Upper lobe of right lung (tissue), 1 donor: ENCODE measurements at places on chromosomes 7 and 10. TPM values are rescaled to one million over a fixed set of nuclear protein-coding genes. Genes with fewer than 3 reads are reported as not detected.

DNA sequence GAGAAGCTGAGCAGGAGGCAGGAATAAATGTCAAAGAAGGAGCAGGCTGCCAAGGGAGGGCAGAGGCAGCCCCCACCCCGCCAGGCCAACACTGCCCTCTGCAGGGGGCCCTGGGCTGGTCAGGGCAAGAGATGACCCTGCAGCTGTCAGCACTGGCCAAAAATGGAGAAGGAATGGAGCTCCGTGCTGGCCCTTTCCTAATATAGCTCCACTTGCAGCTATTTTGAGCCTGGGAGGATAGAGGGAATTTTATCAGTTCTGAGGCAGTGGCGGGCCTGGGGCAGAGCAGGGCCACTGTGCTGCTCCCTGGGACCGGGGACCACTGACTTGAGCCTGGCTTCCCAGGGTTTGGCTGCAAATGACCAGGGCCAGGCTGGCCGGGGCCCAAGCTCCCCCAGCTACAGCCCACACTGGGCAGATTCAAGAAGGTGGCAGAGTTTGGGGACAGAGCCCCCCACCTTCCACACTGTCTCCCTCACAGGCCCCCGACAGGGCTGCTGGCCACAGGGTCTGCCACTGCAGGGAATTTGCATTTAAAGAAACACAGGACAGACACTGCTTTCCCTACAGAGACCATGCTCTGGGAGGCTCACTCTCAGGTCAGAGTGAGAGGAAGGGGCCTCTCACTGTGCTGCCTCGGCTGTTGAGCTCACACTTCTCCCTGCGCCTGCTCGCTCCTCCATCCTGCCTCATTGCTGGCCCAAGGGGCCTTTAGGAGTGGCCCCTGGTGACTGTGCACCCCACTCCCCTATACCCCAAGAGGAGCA is 16.2 kb downstream of the LDB3 start:
- no peaks in the 10 kb centered on the region for H3K27me3 ChIP-seq
- H3K36me3 ChIP-seq = no peaks in the 10 kb centered on the region
- H3K27ac ChIP-seq = peak overlapping the region; percentile 6
- no peaks in the 10 kb centered on the region for H3K4me1 ChIP-seq

DNA sequence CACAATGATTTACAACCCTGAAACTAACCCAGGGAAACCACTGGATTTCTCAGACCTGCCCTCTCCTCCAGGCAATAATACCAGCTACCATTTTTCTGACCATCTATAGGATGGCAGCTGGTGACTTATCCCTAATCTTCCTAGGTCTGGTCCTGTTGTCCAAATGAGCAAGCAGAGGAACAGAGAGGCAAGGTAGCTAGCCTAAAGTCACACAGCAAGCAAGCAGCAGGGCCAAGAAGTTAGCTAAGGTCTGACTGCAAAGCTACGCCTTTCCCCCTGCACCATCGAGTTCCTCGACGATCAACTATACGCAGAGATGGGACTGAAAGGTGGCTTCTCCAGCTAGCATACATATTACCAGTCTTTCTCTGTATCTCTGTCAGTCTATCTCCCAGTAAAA is 25.3 kb downstream of the ATXN7L1 start:
- H3K27ac ChIP-seq = no peak overlapping the region
- no peaks in the 10 kb centered on the region for H3K36me3 ChIP-seq
- H3K4me1 ChIP-seq = peaks cover 6% of the 10 kb centered on the region

NUTM2E gene
- not detected for total RNA-seq

ANKRD1 gene
- 156 TPM for total RNA-seq

MEOX2 gene
- 21.9 TPM for total RNA-seq

DNA sequence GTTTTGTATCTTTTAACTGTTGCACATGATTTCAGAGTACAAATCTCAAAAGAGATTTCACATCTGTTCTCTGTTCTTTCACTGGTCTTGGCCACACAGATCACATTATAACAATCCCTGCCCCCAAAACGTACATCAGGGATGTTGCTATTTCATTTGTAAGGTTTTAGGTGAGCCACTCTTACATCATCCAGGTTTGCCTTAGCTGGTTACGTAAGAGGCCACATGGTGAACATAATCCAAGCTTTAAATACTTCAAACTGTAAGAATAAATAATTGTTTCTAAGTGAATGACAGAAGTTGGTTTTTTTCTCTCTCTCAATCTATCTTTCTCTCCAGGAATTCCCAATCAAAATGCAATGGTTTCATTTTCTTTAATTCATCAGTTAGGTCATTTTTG is 245.9 kb upstream of the HGF start:
- H3K4me3 ChIP-seq = no peak overlapping the region
- DNase-seq = no peak
- no peak overlapping the region for H3K27ac ChIP-seq
- no peaks in the 10 kb centered on the region for H3K36me3 ChIP-seq

RBP3 gene
- not detected for total RNA-seq

GRCh38 chr7:117216436-117217069 is 106.3 kb downstream of the WNT2 start:
- H3K4me3 ChIP-seq = no peak overlapping the region
- no peaks in the 10 kb centered on the region for H3K4me1 ChIP-seq
- DNase-seq = no peak
- H3K27ac ChIP-seq = no peak overlapping the region
- peaks cover 13% of the 10 kb centered on the region for H3K36me3 ChIP-seq

PPP1R9A gene
- total RNA-seq = 30.6 TPM
